ENCODE measurements at places on chromosomes 7 and 10.
A peak's percentile ranks its signal among the peaks of the same experiment; 100 is the strongest.

DNA sequence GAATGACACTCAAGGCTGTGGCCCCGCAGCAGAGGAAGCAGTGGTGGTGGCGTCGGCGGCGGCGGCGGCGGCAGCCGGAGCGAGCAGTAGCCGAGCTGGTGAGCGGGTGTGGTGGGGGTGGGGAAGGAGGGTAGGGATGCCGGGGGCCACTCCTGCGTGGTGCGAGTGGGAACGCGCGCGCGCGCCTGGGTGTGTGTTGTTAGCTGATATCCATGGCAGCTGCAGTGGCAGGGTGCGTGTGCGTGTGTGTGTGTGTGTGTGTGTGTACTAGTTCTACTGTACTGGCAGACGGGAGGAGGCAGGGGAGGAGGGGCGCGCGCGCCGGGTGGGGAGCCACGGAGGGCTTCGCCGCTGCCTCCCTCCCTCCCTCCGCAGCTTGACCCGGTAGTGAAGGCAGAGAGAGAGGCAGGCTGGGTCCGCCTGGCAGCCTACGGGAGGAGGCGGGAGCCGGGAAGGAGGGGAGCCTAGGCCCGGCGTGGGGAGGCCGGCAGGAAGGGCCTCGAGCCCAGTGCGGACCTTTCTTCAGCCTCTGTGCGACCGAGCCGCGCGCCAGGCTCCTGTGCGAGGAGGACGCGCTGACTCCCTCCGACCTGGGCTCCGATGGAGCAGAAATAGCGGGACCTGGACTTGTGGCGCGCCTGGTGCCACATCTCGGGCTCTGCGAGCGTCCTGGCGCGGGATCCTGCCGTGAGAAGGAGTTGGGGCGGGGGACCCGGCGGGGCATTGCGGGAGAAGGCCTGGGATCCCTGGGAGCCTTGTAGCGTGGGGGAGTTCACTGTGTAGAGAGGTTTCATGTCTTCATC lies at the start of gene MAGI2:
Gene MAGI2 (minus strand): TSS at position 110 of the 803 bp plus-strand sequence. CDS start 347 bp downstream, outside the sequence.
- DNase-seq: peak; percentile 63

DNA sequence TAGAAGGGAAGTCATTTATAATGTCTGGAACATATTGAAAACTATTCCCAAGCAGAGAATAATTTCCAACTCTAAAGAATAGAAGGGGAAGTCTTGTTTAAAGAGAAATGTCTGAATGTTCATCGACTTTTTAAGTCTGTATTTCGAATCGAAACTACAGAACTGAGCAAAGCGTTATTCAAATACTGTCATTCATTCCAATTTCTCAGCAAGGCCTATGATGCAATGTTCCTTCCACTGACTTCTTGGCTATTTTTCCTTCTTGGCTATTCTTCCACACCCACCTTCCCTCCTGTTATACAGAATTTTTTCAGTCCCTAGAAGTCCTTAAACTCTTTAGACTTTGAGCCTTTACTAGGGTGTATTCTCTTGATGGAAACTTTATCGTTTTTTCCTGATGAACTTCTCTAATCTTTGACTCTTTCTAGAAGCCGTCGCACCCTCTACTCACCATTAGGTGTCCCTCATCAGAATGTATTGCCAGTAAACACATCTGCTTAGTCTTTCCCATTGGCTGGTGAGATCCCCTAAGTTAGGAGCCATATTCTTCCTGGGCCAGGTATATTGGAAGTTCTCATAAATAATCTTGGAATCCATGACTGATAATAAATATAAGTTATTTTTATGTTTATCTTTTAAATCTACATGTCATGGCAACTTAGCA lies 235.7 kb upstream of the CCDC6 start:
- DNase-seq: no peak

GRCh38 chr10:96719850-96720421 lies 378 bp downstream of the PIK3AP1 start:
- DNase-seq: peak; percentile 25

DNA sequence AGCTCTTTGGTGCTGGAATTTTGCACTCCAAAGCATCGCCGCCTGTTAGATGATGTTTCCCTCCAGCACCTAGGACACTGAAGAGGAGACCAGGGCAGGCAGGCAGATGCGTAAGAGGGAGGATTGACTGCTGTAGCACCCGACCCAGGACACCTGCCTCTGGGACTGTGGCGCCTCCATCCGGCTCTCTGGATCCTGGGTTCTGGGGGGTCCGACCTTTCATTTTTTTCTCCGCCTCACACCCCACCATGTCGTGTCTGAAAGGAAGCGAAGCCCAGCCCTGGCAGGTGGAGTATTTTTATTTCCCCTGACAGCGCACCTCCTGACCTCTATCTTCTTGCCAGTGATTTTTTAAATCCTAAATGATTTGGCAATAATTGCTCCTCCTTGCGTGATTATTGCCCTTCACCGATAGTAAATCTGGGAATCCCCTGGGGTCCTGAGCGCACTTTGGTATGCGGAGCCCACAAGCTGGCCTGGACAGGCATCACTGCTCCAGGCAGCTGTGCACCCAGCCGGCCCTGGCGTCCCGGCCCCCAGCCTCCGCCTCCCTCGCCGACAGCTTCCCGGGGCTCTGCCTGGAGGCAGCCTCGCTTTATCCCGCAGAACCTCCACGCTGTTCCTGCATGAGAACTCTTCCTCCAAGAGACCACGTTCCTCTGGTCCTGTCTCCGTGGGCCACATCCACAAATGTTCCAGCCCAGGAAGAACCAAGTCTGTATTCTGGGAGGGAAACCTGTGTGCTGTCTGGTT lies 48.4 kb downstream of the LHPP start:
- no peak for DNase-seq

- no peak for DNase-seq
Measured at GRCh38 chr7:39002755-39003154, 25.0 kb downstream of the POU6F2 start.

GRCh38 chr7:25847336-25848070 lies 304.5 kb upstream of the NFE2L3 start:
- no peak for DNase-seq

GRCh38 chr7:128906001-128906765 lies 4.3 kb downstream of the KCP start:
- DNase-seq: no peak

DNA sequence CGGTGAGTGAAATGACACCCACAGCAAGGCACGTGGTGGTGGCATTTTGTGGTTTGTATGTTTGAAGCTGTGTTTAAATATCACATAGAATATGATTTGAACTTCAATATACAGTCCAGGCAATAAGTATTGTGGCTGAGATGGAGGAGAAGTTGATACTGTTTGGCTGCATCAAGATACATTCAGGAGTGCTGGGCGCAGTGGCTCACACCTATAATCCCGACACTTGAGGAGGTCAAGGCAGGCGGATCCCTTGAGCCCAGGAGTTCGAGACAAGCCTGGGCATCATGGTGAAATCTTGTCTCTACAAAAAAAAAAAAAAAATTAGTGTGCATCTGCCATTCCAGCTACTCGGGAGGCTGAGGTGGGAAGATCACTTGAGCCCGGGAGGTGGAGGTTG lies 35.2 kb upstream of the NUB1 start:
- no peak for DNase-seq

DNA sequence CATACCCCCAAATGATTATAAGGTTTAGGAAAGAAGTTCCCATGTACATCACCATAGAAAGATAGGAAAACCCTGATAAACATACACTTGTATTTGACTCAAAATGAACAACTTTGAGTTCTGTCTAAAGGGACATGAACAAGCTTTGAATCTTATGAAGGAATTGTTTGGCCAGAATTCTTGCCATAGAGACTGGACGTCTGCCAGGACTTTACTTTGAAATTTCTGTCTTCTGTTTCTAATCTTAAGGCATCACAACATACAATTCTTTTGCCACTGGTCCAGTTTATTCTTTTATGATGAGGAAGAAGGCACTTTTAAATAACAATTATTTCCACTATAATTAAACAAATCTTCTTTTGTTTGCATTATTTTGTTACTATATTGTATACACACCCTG lies 26.2 kb upstream of the CYP26C1 start:
- DNase-seq: no peak

GRCh38 chr7:155954550-155955366 lies 142.5 kb upstream of the SHH start:
- DNase-seq: no peak

GRCh38 chr7:27082171-27082570 lies 13.6 kb downstream of the HOXA1 start:
- DNase-seq: no peak

DNA sequence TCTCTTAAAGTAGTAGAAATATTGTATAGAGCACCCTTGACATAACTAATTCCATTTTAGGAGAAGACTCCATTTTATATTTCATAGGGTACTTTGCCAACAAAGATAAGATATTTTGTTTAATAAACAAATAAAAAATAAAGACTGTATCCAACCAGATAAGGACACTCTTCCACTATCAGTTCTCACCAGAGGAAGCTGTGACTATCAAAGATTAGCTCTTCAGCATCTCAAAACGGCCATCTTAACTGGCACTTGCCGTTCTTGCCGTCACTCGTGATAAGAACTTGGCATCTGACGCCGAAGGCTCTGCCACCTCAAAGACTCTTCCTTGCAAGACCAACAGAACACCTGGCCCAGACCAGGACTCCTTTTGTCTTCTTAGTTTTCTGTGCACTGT lies 26.3 kb upstream of the AKR1B1 start:
- DNase-seq: no peak

GRCh38 chr10:117927332-117927731 lies 119.4 kb downstream of the RAB11FIP2 start:
- no peak for DNase-seq

DNA sequence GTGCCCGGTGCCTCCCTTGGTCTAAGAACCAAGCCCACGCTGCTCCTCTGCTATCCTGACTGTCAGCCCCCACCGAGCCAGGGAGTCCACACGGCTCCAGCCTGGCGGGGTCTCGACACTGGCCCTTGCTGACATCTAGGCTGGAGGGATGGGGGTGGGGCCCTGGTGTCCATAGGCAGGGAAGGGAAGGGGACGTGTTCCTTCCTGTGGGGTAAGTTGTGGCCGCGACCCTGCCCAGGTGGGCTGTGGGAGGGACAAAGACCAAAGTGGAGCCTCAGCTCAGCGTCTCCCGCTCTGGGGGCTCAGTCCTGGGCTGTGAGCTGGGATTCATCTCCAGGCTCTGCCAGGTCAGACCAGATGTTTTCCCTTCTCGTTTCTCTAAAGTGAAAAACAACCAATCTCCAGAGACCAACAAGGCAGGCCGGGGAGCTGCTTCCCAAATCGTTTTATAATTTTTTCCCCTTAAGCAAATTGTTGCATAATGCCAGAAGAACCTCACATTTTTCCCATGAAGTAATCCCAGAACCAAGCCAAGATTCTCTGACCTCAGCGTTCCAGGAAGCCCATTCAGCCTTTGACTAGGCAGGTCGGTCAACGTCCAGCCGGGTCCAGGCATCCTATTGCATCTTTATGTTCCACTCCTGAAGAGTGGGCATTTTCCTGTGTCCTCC lies 101.2 kb downstream of the RGS10 start:
- DNase-seq: no peak

DNA sequence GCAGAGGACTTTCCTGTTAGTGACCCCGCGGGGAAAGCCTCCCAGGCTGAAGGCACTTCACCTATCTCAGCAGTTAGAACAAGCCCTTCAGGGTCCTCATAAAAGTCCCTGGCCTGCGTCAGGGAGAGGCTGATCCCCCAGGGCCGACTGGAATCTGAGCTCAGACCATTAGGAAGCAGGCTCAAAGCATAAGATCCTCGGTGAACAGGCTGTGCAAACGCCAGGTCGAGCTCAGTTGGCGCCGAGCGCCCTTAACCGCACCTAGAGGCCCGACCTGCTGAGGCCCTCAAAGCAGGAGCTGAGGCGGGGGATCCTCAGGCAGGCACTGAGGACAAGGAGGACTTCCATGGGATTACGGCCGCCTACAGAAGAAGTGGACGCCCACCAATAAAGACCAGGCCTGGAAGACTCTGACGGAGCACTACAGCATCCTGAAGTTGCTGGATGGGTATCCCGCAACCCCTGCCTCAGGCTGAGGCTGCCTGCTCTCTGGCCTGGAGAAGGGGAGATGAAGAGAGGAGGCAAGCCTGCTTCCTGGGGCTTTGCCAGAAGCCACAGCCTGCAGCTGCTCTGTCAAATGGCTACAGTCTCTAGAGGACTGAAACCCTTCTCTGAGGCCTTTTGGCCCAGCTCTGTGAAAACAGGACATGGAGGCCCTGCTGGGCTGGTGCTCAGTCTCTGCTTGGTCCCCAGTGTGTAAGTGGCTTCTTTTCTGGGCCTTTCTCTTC lies 29.9 kb downstream of the LIPJ start:
- DNase-seq: no peak

DNA sequence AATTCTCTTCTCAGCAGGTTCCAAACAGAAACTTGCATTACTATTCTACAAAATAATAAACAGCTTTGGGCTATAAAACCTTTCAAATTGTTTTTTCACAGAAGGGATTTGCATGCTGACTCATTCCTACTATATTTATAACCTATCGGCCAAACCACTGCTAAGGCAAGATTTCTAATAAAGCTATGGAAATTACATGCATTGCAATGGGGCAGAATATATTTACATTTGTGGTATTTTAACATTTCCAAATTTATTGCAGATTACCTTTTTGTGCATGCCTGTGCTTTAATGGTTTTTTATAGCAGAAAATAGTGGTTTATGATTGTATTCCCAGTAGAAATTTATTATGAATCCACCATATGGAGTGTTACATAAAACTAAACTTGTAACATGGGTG lies 69.0 kb upstream of the NPVF start:
- no peak for DNase-seq

GRCh38 chr10:68989317-68989990 lies 851 bp downstream of the KIFBP start:
- no peak for DNase-seq

DNA sequence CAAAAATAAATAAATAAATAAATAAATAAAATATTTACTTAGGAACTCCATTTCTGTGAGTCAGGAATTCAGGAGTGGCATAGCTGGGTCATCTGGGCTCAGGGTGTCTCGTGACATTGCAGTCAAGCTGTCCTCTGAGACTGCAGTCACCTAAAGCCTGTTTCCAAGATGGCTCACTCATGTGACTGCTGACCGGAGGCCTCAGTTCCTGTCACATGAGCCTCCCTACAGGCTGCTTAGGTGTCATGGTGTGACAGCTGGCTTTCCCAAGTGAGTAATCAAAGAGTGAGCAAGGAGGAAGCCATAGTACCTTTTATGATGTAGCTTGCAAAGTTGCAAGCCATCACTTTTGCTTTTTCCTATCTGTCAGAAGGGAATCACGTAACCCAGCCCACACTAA lies 128.6 kb upstream of the KCTD7 start:
- DNase-seq: no peak

- DNase-seq: no peak
Measured at GRCh38 chr10:19974138-19974537, 157.9 kb downstream of the PLXDC2 start.

- no peak for DNase-seq
Measured at GRCh38 chr10:50336140-50336539, 84.8 kb upstream of the ASAH2 start.

DNA sequence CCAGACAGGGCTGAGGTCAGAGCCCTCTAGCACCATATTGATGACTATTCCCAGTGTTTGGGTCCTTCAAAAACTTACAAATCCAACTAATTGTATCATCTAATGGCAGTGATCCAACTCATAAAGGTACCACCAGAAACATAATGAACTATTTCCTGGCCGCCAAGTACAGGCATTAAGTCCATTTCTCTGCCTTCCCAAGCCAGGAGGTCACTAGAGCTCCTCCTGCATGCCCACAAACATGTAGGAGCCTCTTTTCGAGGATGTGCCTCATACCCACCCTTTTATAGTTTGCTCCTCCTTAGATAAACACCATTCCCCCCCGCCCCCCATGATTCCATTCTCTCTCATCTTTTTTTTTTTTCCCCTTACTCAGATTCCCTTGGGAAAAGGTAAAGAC lies 91.3 kb downstream of the CHN2 start:
- no peak for DNase-seq
